CD4-positive, alpha-beta T cell treated with Interferon gamma for 1 hour (primary cell): ENCODE measurements at places on chromosomes 7 and 10.

DNA sequence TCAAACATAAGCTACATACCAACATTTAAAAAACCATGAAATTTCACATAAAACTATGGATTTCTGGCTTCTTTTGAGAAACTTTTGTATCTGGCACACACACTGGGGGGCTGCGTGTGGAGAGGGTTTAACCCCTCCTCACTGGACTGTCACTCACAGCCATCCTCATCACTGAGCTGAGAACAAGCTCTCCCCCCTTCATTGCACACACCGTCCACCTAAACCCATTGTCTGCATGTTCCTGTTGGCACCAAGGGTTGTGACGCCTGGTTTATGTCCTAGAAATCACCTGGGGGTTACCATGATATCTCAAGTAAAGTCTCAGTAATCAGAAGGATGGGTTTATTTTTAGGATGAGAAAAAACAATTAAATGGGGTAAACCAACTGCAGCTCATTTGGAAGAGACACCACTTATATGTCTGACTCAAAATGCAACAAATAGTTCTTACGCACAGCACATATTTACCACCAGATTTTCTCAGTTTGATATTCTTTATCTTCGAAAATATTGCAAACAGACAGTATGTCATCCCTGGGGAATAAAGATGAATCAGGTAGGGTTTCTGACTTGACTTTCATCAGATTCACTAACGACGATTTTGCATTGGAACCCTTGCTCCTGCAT is 218.5 kb upstream of the KLF6 start:
- DNase-seq, result no peak

GRCh38 chr7:132328047-132328620 is 248.1 kb downstream of the PLXNA4 start:
- DNase-seq, result no peak

DNA sequence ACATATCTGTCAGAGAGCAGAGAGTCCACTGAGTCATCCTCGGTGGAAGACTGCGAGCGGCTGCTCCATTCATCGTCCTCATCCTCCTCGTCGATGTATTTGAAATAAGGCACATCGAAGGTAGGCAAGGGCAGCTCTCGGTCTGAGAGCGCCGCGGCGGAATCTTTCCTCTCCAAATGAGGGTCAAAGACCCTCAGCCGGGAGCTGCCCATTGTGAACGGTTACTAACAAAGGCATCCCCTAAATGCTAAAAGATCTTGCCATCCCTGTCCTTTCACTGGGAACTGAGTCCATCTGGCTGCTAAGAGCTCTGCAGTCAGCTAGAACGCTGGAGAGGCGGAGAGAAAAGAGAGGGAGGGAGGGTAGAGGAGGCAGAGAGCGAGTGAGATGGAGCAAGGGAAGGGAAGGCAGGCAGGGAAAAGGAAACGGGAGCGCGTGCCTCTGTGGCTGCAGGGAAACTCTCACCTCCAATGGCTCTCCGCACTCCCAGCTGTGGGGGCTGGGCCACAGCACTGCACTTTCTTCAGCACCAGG is 163.4 kb downstream of the RAPGEF5 start:
- no peak for DNase-seq

DNA sequence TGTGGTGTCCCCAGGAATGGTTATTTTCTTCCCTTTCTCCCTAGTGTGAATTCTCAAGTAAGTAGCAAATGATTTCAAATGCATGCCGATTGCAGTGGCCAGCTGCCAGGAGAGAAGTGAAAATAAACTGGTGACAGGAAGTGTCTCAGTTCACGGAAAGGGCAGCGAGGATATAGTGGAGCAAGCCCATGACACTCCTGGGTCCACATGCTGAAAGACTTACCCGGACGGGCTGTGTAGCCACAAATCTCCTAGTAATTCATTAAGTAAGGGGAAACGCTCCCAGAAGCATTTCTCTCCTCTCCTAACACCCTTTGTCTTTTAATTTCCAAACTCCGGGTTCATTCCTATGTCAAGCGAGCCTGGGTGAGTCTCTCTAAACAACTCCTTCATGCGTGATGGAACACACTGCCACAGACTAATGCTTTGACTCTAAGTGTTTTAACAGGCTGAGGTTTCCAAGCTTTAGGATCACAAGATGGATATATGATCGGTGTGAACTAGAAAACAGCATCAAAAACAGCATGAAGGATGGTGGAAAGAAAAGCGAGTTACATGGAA is 125.6 kb downstream of the CYP26A1 start:
- peak; percentile 27 for DNase-seq

- no peak for DNase-seq
Observed at GRCh38 chr7:80330434-80330833, 181.4 kb downstream of the GNAT3 start.

GRCh38 chr7:94632338-94633013 is 23.5 kb downstream of the SGCE start:
- no peak for DNase-seq

DNA sequence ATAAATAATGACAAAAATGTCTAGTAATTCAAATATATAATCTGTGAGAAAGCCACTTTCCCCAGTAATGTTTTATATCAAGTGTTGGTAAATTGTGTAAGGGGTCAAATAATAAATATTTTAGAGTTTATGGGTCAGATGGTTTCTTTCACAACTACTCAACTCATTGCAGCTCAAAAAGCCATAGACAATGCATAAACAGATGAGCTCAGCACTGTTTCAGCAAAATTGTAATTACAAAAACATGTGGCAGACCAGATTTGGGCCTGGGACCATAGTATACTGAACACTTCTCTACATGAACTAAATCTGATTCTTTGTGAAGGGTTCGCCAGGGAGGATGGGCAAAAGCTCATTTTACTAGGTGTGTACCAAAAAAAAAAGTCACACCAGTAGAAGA is 460.8 kb downstream of the NRG3 start:
- no peak for DNase-seq

GRCh38 chr7:104029765-104030164 is 40.3 kb upstream of the RELN start:
- DNase-seq, result no peak

GRCh38 chr7:116843378-116843777 is 19.0 kb upstream of the CAPZA2 start:
- peak; percentile 45 for DNase-seq

- DNase-seq, result no peak
Observed at GRCh38 chr10:71998119-71998839, 34.1 kb downstream of the CHST3 start.

- no peak for DNase-seq
Observed at GRCh38 chr7:85191383-85191782, 4.5 kb upstream of the SEMA3D start.

DNA sequence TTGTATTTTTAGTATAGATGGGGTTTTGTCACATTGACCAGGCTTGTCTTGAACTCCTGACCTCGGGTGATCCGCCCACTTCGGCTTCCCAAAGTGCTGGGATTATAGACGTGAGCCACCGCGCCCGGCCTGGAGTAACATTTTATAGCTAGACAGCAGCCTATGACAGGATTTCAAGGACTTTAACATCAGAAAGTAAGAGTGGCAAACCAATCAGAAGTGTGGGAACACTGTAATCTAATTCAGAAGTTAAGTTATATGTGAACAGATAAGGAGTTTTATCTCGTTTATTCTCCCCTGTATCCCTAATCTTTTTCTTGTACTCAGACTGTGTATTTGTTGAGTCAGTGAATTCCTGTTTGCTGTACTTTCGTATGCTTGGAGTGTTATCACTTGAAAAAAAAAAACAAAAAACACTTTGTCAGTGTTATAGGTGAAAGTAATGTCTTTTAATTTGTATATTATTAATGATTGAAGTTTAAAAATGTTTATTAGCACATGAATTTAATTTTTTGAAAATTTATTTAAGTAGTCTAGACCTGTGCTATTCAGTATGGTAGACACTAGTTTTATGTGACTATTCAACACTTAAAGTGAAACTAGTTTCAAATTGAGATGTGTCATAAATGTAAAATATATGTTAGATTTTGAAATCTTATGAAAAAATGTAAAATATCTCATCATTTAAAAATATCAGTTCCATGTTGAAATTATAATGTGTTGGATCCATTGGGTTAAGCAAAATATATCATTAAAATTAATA is 38.6 kb downstream of the RSBN1L start:
- no peak for DNase-seq

- no peak for DNase-seq
Observed at GRCh38 chr10:17622061-17622460, 4.9 kb upstream of the HACD1 start.

GRCh38 chr10:90675621-90676020 is 182.2 kb downstream of the HTR7 start:
- DNase-seq, result no peak

GRCh38 chr7:47518827-47519226 is 63.1 kb downstream of the TNS3 start:
- no peak for DNase-seq

- DNase-seq, result no peak
Observed at GRCh38 chr10:99695761-99696160, 36.2 kb downstream of the COX15 start.

GRCh38 chr10:97611473-97611872 is 21.8 kb downstream of the MORN4 start:
- DNase-seq, result no peak

GRCh38 chr7:112116894-112117293 is 89.3 kb downstream of the DOCK4 start:
- DNase-seq, result no peak

GRCh38 chr10:93790439-93790838 is 32.7 kb downstream of the LGI1 start:
- no peak for DNase-seq

- no peak for DNase-seq
Observed at GRCh38 chr7:4661871-4662270, 20.2 kb upstream of the FOXK1 start.

- DNase-seq, result no peak
Observed at GRCh38 chr7:97480772-97481390, 251.0 kb upstream of the TAC1 start.

DNA sequence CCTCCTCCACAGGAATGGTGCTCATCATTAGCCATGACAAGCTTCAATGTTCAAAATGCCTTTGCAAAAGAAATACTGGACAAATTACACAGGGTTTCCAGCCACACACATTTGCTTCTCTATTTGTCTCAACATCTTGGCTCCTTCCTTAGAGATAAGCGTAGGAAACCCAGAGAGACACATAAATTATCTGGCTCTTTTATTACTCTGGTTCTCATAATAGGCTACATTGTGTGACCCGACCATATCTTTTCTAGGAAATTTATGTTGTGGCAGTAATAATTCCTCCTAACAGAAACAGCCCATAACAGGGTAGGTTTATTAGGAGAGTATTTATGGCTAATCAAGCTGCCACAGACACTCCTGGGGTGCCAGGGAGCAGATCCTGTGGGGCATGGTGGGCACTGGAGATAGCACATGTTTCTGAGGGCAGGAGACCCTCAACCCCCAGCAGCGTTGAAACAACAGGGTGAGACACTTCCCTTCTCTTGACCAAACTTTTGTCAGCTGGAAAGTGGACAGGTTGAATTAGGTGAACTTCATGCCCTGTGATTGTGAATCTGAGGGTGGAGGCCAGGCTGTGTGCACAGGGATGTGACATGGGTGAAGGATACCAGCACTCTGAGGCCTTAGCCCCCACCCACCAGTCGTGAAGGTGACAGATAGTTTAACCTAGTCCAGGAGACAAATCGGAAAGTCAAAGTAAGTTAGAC is 295.9 kb upstream of the ZNF32 start:
- DNase-seq, result no peak

DNA sequence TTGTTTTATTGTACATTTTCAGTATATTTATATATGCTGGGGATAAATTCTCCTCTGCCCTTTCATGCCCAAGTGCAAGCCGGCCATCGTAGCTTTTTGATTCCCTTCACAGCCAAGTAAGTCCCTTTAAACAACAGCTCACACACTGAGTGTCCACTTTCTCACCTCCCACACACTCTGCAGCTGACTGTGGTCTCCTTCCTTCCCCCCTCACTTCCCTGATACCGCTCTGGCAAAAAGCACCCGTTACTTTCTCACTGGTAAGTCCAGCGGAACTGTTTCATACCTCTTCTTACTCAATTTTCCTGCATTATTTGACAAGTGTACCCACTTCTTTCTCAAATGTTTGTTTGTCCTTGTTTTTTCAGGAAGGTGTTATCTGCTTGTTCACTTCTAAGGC is 35.2 kb downstream of the MGAM start:
- DNase-seq, result no peak

DNA sequence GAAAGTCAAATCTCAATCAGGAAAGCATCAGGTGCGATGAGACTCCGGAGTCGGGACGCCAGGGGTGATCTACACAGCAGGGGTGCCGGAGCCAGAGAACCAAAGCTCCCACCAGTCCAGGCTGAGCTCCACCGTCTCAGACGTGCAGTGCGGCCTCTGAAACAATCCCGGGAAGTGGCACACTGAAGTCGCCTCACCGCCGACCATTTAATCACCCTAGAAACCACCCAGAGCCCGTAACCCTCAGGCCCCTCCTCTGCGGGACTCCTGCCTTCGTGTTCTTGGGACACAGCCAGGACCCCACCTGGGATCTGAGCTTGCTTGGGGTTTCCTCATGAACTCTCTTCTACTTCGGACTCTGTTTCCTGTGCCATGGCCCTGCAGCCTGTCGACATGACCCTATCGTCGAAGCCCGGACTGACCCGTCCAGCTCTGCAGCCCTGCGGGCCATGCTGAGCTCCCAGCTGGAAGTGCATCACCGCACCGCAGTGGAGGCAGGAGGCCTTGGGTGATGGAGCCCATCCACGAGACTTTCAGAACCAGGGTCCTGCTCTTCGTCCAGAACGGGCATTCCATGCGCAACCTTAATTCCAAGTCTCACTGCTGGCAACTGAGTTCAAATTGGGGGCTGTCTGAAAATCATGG is 266.4 kb downstream of the PTPRN2 start:
- DNase-seq, result no peak

- DNase-seq, result no peak
Observed at GRCh38 chr7:41758321-41758720, 55.4 kb upstream of the INHBA start.
